ENCODE measurements at places on chromosomes 4 and X.

DNA sequence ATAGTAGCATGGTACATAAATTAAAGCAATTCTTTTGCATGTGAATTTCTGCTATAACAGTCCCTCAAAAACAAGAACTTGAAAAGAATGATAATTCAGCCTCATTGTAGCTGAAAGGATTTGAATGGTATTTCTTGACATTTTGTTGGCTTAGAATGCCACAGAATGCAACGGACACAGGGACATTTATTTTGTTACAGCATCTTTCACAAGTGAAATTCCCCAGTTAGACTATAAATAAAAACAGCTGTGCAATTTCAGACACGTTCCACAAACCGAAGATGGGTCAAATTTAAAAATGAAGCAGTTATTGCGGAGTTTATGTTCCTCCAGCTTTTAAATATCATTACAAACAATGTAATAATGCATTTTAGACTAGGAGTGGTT is 82.8 kb upstream of the AMELX start:
- no peak for DNase-seq

- DNase-seq = no peak
Measured at GRCh38 chr4:111632641-111633151, 512.6 kb upstream of the FAM241A start.

DNA sequence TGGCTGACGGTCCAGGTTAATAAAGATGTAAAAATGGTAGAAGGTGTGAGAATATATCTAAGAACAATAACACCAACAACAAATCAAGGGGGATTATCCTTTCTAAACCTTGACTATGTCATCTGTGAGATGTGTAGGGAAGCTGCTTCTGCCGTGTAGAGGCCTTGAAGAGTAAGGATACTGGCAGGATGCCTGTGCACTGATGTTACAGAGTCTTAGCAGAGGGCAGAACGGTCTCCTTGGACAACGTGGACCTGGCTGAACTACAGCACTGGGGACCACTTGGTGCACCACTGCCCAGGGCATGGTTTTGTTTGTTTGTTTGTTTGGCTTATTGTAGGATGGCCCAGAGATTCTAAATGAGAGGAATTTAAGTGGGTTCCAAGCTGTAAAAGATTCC is 33.5 kb downstream of the GPAT3 start:
- no peak for DNase-seq

GRCh38 chrX:87526281-87526680 is 8.7 kb downstream of the KLHL4 start:
- no peak for DNase-seq

- no peak for DNase-seq
Measured at GRCh38 chr4:53009824-53010223, 147.7 kb downstream of the RASL11B start.

DNA sequence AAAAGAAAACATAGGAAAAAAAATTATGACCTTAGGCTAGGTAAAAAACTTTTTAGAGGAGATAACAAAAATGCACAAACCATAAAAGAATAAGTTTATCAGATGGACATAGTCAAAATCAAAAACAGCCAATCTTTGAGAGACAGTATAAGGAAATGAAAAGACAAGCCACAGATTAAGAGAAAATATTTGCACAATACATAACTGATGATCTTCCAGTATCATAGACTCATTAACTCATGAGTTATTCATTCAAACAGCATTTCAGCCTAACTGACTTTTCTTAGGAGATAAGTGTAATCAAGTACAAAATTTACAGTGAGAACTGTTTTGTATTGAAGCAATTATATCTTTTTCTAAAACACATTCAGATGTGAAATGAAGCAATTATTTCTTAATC is 183.8 kb downstream of the FBXO8 start:
- no peak for DNase-seq

DNA sequence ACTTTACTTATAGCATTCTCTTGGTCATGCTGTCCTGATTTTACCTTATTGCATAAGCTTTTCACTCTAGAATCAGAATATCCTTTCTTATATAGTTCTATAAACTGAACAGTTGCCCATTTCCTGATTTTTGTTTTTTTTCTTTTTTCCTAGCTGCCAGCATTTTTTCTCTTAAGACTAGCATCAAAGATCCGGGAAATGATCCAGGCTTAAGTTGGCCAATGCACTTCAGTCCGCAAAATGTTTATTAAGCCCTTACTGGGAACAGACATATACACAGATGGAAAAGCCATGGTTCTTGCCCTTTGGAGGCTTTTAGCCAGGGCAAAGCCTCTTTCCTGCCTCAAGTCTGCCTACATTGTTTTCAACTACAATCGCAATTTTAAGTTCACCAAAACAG is 10.1 kb upstream of the BMP2K start:
- no peak for DNase-seq

GRCh38 chr4:142883040-142883832 is 37.1 kb upstream of the INPP4B start:
- DNase-seq = no peak

DNA sequence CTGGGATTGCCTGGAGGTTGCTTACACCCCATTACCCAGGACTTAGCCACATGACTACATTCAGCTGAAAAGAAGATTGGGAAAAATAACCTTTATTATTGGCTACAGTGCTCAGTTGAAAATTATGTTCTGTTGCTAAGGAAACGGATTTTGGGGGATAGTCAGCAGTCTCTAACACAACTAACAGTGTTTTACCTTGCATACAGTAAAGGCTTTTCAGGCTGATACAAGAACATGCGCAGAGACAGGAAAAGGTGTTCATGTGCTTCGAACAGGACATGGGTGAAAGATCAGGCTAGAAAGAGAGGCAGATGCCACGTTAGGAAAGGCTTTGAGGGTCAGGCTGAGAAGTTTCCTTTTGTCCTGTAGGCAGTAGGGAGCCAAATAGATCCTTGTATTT is 14.8 kb upstream of the RHOH start:
- no peak for DNase-seq

- no peak for DNase-seq
Measured at GRCh38 chr4:142307857-142308256, 538.2 kb downstream of the INPP4B start.

GRCh38 chr4:72690771-72691170 is 121.8 kb upstream of the ADAMTS3 start:
- no peak for DNase-seq

DNA sequence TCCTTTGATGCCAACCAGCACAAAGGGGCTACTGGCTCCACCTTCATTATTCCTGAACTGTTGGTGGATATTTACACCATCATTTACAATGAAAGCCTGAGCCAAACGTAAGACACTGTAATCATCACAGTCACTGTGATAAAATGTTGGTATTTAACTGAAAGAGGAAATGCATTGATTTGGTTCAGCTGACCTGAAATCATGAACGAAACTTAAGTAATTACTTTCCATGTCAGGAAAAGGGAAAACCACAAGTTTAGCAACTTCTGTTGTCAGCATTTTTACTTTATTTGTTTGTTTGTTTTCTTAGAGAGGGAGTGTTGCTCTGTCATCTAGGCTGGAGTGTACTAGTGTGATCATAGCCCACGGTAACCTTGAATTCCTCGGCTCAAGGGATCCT is 247.8 kb upstream of the FAM47A start:
- DNase-seq = no peak

DNA sequence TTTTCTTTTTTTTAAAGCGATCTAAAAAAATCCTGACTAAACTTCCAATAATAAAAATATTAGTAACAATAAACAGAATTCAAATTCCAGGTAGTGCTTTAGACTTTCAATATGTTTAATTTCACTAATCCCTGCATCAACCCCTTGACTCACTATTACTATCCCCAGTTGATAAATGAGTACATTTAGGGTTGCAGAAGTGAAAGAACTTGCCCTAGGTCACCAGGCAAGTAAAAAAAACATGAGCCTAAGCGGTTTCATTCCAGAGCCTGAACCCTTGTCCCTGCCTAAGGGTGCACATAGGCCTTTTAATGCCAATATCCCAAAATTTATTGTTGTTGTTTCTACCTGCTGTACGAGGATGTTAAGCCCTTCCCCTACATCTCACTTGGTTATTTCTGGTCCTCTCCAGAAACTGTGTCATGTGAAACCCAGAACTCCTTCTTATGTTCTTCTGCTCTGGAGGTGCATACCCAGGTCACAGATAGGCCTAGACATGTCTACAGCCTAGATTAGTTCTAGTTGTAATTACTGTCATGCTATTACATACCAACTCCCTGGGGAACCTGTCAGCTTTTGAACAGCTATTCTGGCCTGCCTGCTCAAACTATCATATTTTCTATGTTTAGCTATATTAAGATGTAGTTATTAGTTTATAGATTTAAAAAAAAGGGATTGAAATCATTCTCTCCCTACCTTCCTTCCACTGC is 244.5 kb upstream of the PITX2 start:
- no peak for DNase-seq

DNA sequence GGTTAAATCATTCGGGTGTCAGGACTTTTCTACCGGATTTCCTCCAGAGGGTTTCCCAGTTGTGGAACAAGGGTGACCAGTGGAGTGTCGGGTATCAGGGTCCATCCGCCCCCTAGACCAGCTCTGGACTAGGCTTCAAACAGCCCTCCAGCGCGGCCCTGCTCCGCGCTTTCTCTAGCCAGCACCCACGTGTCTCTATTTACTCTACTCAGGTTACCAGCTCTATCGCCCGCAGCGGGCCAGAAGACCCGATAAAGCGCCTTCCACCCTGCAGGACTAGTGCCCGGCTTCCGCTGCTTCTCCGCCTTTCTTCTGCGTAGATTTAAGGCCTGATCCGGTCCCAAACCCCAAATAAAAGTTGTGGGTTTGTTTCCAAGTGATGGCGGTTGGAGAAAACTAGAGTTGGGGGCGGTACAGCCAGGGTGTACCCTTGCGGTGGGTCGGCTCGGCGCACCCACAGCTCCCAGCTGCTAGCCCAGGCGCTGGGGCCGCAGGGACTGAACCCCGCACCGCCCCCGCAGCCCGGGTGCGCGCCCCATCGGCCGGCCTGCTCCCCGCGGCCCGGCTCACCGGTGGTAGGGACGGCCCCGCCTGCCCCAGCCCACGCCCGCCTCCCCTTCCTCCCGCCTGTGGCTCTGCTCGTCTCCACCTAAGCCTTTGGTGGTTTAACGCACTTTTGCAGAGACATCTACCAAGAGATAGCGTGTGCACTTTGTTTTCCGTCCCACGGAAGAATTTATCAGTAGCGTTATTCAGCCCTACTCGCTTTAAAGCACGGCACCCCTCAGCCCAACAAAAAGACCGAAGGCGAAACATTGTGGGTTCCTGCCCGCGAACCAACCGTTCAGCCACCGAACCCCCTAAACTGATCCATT is 2.1 kb downstream of the LEF1 start:
- no peak for DNase-seq

GRCh38 chr4:89572224-89572858 is 264.6 kb downstream of the SNCA start:
- no peak for DNase-seq

Measured in GM18507 (cell line).